AG10803 (cell line): ENCODE measurements at places on chromosomes 12 and 14.

- no peak for DNase-seq
These were observed 5.6 kb downstream of the TRMT61A start for GRCh38 chr14:103534576-103535061.

GRCh38 chr12:127260999-127261398 is 1006.0 kb upstream of the TMEM132C start:
- DNase-seq = peak; percentile 58

DNA sequence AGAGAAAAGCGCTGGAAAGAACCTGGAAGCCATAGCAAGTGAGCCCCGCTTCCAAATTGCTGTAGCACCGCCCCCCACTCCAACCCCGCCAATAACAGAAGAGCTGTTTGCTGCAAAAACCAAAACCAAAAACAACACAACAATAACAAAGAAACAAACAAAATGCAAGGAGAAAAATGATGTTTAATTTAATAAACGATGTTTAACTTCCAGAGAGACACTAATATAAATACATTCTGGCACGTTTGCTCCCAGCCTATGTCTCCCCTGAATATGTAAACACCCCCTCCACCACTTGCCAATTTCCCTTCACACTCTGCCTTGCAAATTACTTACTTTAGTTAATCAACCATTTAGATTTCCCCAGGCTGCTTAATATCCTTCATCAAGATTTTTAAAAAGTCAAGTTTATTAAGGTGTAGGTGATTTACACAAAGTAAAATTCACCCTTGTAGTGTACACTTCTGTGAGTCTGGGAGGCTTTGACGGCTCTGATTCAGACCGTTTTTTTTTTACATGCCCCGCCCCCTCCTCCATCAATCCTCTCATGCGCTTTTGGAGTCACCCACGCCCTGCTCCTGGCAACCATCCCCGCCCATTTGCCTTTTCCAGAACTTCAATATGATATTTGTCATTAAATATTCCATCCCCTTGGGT is 482 bp upstream of the IFI27L2 start:
- peak; percentile 41 for DNase-seq

GRCh38 chr12:21697904-21698630 is 40.4 kb upstream of the LDHB start:
- peak; percentile 38 for DNase-seq

- DNase-seq = no peak
These were observed 29.0 kb upstream of the MSI1 start for GRCh38 chr12:120397824-120398540.

DNA sequence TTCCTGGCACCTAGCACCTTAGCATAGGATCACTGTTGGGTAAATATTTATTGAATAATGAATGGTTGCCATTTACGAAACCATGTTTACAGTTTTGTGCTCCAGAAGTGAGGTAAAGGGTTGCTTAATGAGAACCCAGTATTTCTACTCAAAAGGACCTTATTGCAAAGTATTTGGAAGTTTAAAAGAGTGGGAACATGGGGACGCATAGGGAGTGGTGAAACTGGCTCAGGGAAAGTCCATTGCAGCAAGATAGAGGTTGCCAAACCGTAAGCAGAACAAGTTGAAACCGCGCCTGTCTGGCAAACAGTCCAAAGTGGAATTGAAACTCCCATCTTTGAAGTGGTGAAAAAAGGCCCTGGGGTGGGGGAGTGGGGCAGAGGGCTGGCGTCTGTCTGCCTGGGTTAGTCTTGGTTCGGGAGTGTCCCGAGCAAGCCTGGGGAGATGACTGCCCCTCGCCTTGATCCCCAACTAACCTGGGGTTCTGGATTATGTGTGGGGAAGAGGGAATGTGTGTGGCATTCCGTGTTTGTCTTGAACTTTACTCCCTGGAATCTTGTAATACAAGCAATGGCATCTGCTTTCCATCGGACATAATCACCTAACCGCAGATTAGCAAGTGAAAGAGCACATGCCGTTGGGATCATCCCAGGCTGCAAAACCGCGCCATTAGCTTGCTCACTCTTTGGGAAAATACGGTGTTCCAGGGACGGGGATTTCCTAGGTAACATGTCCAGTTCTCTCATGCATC is 7.2 kb downstream of the ALDH2 start:
- peak; percentile 90 for DNase-seq
